ENCODE measurements at places on chromosomes 5 and 9.

- DNase-seq, result no peak
Observed at GRCh38 chr9:3528451-3528850, 2.6 kb upstream of the RFX3 start.

- DNase-seq, result no peak
Observed at GRCh38 chr5:101520417-101520816, 617.3 kb upstream of the ST8SIA4 start.

- no peak for DNase-seq
Observed at GRCh38 chr5:157451806-157452205, 8.2 kb upstream of the NIPAL4 start.

DNA sequence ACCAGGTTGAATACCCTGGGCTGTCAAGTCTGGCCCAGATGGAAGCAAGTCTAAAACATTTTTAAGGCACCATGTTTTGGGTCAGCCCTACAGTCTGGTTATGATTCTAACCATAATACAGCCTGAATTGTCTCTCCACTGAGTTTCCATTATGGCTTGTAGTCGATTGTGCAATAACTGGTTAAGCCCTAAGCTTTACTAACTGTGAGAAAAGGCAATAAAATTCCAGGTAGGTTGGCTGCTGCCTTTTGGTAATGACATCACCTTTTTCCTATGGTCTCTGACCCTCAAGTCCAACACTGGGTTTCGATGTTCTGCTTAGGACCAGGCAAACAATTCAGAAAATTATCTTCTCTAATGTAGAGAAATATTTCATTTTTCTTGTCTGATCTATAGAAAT, 243.3 kb downstream of the ACTL7B start:
- DNase-seq, result no peak

All from left hindlimb (tissue), 1 donor.